ENCODE measurements at places on chromosomes 11 and 22. TPM values are rescaled to one million over a fixed set of nuclear protein-coding genes. Genes with fewer than 3 reads are reported as not detected.

The TRIM49D1 gene
- not detected for total RNA-seq

The RHOG gene
- 1.6 TPM for total RNA-seq

The KDELR3 gene
- total RNA-seq: 32.9 TPM

The ANO9 gene
- not detected for total RNA-seq

The FGF19 gene
- total RNA-seq: not detected

The MYEOV gene
- total RNA-seq: not detected

The KRTAP5-3 gene
- total RNA-seq: not detected

The TOB2 gene
- total RNA-seq: 15.1 TPM

The CD3D gene
- total RNA-seq: not detected

The SLC39A13 gene
- 16.7 TPM for total RNA-seq

The HBB gene
- total RNA-seq: 3,814 TPM

The PAMR1 gene
- 37.1 TPM for total RNA-seq

The CKAP5 gene
- total RNA-seq: 58.5 TPM

The TSGA10IP gene
- not detected for total RNA-seq

The DUSP8 gene
- 0.52 TPM for total RNA-seq

The ADAMTS8 gene
- total RNA-seq: 5.7 TPM

The DMC1 gene
- total RNA-seq: 3.7 TPM
